ENCODE measurements at places on chromosomes 6 and 20.

DNA sequence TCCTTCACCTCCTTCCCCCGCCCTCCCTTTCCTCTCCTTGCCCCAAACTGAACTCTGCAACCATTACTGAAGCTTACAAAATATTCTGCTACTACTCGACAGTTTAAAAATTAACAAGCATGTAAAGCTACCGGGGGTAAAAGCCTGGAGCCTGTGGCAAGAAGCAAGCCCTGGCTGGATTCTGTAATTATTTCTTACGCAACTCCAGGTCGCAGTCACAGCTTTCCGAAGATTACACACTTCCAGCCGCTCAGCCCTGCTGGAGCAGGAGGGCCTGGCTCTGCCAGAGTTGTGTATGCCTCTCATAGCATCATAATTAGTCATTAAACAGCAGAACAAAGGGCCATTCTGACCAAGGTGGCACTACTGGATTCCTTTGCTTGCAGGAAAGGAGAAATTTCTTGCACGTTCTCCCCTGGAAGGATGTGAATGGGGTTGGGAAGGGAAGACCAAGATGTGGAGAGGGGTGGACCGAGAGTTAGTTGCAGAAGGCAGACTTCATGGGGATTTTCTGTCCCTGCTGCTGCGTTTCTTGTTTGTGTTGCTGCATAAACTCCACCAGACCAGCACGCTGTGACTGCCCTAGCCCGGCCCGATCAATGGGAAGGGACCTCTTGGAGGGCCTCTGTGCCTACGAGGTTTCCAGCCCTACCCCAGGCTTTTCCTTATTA, 23.6 kb downstream of the FOXQ1 start:
- no peak for DNase-seq

DNA sequence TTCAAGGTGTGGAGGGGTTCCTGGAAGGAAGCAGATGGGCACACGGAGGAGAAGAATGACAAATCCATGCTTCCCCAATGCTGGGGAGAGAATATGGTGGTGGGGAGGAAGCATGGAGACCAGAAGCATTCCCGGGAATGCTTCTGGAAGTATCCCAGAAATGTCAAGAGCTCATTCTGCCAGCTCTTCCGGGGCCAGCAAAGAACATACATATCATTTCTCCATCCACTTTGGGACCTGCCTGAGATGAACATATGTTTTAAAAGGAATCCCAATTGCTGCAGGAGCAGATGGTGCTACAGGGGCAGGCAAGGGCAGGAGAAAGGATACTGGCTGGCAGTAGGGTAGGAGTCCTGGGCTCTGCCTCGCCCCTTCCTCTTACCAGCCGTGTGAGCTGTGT, 37.9 kb upstream of the CCDC167 start:
- DNase-seq = no peak

DNA sequence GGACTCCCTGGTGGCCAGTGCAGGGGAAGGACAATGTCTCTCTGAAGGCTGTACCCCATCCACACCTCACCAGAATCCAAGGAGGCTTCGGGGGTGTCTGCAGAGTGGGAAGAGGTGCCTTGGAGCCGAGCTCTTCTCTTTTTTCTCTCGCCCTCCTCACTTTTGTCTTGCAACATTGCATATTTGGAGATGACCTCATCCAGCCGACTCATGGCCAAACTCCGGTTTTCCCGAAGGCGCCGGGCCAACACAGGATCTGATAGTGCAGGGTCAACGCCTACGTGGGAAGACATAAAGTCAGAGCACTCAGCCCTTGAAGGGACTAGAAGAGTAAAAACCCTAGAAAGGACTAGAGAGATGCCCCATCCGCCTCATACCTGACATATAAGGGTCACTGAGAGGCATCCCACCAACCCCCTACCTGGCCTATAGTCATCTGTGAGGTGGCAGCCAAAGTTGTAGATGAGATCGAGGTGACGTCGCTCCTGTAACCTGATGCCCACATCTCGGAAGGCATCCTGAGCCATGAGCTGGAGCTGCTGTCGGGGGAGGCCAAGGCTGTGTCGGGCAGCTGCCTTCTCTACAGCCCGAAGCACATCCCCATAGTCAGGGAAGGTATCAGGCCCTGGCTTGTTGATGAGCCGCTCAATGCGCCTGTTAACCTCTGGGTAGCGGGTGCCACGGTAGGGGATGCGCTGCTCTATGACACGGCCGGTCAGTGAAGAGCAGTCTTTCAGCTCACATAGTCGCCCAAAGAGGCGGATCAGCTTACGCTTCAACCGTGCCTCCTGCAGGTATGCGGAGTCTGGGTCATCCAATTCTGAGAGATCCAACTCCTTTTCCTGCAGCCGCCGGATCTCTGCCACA, 3.0 kb upstream of the ZBTB22 start:
- no peak for DNase-seq

GRCh38 chr6:28553986-28554881, 28.6 kb downstream of the GPX5 start:
- no peak for DNase-seq

DNA sequence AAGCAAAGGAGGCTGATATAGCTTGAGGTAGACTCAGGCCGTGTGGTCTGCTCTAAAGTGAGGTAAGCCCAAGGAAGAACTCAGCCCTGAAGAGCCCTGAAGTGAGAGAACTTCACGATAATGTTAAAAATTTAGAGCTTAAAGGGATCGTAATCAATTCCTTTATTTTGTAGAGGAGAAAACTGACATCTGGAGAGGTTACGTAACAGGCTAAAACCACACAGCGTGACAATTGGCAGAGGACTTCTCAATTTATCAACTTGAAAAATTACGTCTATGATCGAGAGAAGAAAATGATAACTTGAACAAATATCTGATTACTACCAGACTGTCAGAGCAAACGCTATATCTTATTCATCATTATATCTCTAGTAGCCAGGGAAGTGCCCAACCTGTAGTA, 121.8 kb upstream of the FOXO3 start:
- DNase-seq = no peak

DNA sequence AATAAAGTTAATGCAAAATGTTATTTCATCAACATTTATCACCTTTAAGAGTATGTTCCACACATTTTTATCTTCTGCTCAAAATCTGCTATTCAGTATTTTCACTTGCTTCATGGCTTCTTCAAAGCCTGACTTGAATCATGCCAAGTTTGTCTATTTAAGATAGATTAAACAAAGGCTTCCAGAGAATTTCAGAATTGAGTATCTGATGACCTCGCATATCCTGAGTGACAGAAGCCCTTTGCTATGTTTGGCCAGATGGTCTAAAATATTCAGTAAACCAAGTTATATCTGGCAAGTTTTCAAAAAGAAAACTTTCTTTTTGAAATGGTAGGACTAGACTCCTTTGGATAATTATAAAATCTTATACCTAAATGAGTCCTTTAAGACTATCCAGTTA, 348.9 kb upstream of the KCNQ5 start:
- no peak for DNase-seq

GRCh38 chr6:48098923-48099322, 12.1 kb downstream of the PTCHD4 start:
- DNase-seq = no peak

DNA sequence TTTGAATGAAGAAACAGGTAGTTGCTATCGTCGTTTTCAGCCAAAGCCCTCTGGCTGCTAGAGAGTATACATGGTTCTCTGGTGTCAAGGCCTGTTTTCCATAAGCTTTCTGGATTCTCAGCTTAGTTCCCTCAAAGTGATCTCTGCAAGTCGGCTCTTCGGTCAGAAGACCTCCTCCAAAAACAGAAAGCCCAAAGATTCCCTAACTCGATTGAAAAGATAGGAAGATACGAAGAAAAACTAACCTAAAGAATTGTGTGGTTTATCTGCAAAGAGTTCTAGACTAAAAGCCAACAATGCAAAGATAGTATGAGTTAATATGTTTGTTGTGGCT, 545 bp upstream of the ASCC3 start:
- no peak for DNase-seq

GRCh38 chr6:86934365-86934764, 3.0 kb upstream of the HTR1E start:
- no peak for DNase-seq

DNA sequence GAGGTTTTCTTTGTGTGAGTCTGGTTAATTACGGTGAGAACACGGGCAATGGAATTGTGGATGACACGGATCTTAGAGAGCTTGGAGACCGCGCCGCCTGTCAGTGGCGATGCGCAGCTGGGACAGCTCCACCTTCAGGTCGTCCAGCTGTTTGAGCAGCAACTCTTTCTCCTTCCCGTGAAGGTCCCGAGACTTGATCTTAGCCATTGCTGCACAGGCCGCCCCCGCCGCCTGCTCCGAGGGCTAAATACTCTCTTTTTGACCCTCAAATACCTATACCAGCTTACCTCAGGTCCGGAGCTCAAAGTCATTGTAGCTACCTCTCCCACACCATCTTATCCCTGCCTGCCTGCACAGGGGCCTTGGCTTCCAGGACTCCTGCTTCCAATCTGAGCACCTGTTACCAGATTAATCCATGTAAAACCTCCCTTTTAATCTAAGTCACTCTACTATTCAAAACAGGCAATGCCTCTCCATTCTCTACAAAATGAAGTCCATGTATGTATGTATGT, 100.2 kb downstream of the PREP start:
- DNase-seq = no peak

GRCh38 chr6:157385482-157385881, 4.5 kb downstream of the ZDHHC14 start:
- no peak for DNase-seq

Measured in pulmonary artery endothelial cell (primary cell).